Daoy (cell line): ENCODE measurements at places on chromosomes 12 and 14.

DNA sequence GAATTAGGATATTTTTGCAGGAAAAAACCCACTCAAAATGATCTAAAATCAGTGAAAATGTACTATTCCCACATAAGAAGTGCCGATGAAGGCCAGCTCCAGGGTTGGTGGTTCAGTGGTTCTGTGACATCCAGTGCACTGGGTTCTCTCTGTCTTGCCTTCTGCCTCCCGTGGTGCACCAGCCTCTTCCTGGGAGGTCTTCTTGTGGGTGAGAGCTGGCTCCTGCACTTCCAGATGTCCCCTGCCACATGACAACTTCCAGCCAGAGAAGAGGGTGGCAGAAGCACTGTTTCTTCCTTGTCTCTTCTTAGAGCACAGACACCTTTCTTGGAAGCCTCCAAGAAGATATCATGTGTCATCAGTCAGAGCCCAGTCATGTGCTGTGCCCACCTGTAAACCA, 170.9 kb downstream of the PELI2 start:
- no peak for DNase-seq

- no peak for DNase-seq
Observed at GRCh38 chr12:3022411-3022810, 54.8 kb upstream of the TSPAN9 start.

GRCh38 chr12:94261119-94261518, 112.7 kb downstream of the PLXNC1 start:
- DNase-seq: no peak

GRCh38 chr12:112741106-112741505, 50.4 kb upstream of the RPH3A start:
- DNase-seq: no peak

GRCh38 chr14:60838601-60839000, 104.0 kb downstream of the MNAT1 start:
- DNase-seq: no peak

GRCh38 chr12:31740628-31741027, 11.8 kb upstream of the AMN1 start:
- DNase-seq: no peak

GRCh38 chr12:15411842-15412241, 89.5 kb downstream of the PTPRO start:
- DNase-seq: no peak

DNA sequence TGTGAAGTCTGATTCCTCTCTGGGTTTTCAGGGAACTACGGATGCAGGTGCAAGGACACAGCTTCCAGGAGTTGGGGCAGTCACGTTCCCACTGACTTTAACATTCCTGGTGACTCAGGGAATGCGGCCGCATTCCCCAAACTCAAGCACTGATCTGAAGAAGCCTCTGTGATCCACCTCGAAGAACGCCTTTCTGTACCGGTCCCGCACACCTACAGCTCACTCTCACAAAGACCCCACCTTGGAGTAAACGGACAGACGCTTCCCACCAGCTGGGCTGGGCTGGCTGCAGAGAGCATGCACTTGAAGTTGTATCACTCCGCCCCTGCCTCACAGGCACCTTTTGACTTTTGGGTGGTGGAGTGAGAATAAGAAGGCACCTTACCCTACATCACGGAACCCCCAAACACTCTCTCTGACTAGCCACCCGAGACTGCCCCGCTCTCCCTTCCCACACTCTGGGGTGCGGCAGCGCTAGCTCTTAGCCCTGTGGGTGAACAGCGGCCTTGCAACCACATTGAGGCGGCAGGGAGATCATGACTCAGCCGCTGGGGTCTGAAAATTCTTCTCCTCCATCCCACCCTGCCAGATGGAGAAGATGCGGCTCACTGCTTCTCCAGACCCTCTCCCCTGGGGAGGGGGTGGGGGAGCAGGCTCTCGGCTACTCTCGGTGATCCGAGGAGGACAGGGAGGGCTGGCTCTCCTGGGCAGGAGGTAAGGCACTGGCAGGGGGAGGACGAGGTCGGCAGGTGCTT, 23.7 kb upstream of the HDAC7 start:
- DNase-seq: no peak

DNA sequence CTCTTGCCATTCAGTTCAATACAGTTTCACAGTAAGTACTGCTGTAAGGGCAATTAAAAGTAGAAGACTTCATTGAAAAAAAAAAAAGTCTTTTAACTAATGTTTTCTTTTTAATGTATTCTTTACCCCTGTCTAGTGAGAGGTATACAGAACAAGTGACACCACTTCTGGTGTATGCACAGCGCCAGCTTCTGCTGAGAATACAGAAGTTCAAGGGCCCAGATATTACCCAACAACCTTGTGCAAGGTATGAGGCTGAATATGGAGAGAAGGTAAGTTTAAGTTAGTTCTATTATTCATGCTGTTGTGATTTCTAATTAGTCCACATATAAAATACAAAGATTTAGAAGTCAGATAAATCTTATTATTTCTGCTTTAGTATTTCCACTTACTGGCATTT, 168.7 kb downstream of the CFAP54 start:
- DNase-seq: no peak

DNA sequence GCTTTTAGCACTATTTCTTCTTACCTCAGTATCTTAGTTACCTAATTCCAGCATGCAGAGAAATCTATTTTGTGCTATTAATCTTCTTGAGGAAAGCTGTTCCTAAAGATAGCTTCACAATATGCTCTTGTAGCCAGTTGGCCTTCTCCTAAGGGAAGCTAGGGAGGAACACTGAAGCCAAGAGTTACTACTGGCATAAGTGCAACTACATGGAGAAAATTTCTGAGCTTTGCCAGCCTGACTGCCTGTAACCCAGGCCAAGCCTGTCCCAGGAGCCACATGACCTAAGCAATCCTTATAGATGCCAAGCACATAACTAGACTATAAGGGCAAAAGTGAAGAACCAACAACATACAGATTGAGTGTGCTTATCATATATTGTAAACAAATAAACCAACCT, 890.2 kb downstream of the FLRT2 start:
- DNase-seq: no peak

- DNase-seq: no peak
Observed at GRCh38 chr14:22411398-22412055, 177.5 kb downstream of the DAD1 start.

GRCh38 chr12:597926-598568, 65.2 kb downstream of the NINJ2 start:
- DNase-seq: no peak

DNA sequence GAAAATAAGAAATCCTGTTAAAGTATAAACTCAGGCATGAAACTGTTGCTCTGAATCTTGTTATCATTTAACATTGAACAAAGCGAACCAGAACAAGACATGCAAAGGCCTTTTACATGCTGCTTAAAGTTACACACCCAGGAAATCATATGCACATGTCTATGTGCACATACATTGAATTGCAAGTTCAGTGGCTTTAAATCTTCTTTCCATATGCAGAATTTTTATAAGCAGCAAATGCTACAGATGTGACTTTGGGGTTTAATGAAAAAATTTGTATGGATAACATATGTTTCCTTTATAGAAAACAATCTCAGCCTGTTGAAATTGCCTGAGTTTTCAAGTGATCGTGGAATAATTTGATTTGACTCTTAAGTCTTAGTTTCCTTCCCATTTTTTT, 193.9 kb downstream of the AEBP2 start:
- DNase-seq: no peak

GRCh38 chr14:96039633-96040311, 610 bp downstream of the C14orf132 start:
- peak; percentile 56 for DNase-seq

- DNase-seq: no peak
Observed at GRCh38 chr14:55239320-55239719, 31.9 kb upstream of the FBXO34 start.

DNA sequence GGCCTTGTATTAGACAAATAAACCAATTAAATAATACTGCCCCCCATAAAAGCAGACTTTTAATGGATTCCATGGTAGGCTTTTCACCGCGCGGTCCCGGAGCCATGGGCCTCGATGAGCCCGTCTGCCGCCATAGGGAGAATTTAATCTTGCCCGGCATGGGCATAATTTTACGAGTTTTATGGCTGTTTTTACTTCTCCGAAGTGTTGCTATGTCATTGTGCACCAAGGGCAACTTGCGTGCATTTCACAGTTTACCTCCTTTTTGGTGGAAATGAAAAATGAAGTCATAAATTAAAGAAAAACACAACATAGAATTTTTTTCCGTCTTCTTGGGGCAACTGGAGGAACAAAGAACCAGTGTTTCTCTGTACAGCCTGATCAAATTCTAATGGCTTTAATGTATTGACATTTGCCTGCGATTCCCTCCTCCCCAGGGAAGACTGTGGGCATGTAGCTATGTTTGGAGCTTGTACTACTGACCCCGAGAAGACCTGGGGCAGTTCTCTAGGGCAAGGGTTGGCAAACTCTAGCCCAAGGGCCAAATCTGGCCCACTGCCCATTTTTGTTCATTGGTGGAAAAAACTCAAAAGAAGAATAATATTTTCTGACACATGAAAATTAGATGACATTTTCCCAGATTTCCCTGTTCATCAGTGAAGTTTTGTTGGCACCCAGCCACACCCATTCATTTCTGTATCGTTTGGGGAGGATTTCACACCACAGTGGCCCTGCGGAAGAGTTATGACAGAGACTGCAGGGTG, 142.7 kb downstream of the CHST11 start:
- DNase-seq: no peak

GRCh38 chr12:49084438-49084837, 10.2 kb downstream of the DHH start:
- no peak for DNase-seq

- no peak for DNase-seq
Observed at GRCh38 chr12:19139615-19140194, 10.2 kb downstream of the PLEKHA5 start.

DNA sequence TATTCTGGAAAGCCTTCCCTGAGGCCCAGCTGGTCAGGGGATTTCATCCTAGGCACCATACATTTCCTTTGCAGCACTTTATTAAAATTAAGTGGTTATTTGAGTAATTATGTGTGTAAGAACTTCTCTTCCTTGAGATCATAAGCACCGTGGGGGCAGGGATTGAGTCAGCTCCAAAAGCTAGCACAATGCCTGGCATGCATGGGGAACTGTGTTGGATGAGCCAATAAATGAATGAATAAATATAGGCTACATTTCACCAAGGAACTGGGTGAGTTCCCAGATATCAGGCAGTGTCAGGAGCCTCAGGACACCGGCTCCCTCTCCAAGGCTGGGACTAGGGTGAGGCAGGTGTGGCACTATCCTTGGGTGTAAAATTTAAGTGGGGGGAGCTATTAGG, 82.8 kb upstream of the FBXO21 start:
- peak; percentile 34 for DNase-seq

DNA sequence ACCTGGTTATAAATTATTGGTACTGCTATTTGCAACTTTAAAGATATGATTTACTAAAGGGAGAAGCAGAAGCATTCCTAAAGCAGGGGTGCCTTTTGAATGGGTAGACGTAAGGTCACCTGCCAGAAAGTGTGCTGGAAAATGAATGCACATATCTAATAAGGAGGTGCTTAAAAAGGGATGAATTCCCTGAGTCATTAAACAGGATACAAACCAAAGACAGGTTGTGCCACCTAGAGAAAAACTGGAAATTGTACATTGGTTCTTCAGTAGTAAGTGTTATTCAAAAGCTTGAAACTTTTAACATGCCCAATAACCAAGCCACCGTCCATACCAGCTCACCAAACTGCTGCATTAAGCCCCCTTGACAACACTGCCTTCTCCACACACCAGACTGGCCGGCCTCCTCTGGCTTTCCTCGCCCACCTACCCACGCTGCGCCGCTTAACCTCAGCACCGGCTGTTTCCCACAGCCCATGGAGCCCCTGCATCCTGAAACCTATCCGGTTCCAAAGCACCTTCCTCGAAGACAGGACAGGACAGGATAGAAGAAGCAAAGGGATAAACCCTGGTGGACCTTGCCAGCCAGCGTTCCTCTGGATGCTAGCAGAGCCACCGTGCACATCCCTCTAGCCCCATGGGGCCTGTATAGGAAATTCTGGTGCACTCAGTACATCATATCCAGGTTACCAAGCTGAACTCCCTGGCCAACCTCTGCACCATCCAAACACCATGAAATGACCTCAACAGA, 201.5 kb upstream of the CAND1 start:
- DNase-seq: no peak

DNA sequence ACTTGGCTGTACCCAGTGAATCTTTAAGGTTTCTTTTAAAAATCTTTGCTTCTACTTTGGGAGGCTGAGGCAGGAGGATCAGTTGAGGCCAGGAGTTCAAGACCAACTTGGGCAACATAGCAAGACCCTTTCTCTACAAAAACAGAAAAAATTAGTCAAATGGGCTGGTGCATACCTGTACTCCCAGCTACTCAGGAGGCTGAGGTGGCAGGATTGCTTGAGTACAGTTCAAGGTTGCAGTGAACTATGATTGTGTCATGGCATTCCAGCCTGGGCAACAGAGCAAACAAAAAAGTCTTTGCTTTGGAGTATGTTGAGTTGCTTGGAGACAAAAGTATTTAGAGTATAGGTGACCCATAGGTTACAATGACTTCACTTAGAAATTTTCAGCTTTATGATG, 6.2 kb upstream of the DDX55 start:
- no peak for DNase-seq

GRCh38 chr12:74408601-74409166, 129.0 kb upstream of the ATXN7L3B start:
- no peak for DNase-seq

- DNase-seq: peak; percentile 37
Observed at GRCh38 chr12:71439613-71440344, at the start of gene LGR5. LGR5 (plus strand) TSS chr12:71439798; CDS start chr12:71440081, 283 bp downstream.

DNA sequence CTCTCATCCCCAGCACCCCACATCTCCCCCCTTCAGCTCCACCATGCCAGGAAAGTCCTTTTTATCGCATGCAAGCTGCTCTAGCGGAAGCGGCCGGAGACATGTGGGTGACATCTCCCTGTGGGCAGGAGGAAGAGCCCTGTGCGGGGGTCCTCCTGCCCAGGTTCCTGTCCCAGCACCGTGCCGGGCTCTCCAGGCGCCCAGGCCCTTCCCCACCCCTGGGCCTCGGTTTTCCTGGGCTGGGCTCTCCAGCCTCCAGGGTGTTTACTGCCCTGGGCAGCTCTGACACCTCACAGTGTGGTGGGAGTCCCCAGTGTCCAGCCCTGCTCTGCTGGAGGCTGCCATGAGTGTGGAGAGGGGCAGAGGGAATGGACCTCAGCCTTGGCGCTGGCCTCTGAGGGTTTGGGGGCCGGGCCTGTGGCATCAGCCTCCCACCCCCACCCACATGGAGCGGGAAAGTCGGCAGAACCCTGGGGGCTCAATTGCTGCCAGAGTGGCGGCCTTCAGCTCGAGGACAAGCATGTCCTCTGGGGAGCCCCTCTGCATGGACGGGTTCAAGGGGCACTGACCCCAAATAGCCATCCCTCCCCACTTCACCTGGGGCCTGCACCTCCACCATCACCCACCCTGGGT, 16.9 kb downstream of the ASPG start:
- DNase-seq: no peak

DNA sequence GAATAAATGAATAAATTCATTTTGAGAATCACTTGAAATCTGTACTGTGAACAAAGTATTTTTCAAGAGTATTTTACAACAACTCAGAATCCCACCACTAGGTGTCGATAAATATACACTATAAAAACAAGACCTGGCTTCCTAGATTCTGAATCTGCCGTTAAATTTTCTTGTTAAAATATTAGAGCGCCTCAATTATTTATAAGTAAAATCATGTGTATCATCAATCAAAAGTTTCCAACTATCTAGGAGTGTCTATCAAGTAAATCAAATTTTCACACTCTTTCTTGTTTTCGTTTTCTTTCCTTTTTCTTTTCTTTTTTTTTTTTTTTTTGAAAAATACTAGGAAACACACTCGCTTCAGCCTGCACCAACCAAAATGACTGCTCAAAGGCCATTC, 179.2 kb upstream of the DCN start:
- peak; percentile 7 for DNase-seq
